ENCODE measurements at places on chromosomes 5 and 9.

DNA sequence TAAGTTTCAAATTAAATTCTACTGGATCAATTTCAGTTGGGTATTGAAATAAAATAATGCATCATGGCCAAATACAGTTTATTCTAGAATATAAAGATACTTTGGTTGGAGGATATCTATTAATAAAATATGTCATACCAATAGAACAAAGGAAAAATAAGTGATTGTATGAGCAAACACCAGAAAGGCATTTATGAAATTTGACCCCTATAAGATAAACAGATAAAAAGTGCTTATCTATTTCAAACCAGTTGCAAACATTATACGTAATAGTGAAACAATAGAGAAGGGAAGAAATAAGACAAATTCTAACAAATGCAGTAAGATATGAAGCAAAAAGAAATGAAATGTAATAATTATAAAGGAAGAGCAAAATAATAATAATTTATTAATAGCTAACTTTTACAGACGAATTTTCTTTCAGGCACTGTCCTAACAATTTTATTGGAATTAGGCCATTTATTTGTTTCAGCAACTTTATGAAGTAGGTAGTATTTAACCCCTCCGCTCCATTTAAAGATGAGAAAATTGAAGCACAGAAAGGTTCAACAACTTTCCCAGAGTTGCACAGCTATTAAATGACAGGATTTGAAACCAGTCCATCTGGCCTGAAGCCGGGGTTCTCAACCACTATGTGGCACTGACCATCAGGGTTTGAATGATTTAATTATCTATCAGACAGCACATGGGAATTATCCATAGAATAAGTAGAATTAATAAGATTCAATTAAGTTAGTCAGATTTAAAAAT, 20.8 kb downstream of the ANKRD55 start:
- DNase-seq, result peak; percentile 18

GRCh38 chr5:35863159-35863558, 6.5 kb downstream of the IL7R start:
- DNase-seq, result no peak

DNA sequence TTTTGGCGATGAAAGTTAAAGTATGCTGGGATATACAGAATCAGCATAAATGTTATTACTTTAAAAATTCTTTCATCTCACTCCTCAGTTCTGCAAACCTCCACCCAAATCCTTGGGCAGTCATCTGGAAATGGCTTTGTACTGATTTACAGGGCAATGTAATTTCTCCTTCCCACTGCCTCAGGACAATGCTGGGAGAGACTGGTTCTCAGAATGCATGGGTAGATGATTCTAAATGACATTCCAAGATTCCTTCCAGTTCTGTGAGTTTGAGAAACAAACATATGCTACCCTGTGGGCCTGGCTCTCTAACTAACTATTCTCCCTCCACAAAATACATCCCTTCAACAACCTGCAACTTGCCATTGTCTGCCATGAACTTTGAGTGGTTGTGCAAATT, 7.5 kb upstream of the PSAT1 start:
- DNase-seq, result no peak

GRCh38 chr5:34483442-34484033, 172.6 kb upstream of the RAI14 start:
- no peak for DNase-seq

DNA sequence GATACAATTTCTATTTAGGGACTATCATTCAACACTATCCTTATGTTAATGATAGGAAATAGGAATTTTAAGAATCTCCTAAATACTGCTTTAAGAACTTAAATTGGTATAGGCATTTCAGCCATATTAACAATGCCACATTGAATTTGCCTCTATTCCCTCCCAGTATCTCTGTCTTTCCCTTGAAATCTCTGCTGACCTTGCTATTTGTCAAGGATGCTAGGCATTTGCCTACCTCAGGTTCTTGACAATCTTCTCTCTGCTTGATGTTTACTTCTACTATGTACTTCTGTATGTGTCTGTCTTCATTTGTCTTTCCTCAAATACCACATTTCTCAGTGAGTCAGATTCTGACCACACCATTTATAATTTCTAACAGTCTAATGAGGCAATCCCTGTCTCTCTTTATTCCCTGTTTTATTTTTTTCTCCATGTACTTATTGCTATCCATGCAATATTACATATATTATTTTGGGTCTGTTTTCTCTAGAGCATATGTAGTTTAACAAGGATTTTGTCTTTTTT, 1461.4 kb upstream of the CDH9 start:
- DNase-seq, result no peak

GRCh38 chr5:12274236-12274635, 370.0 kb upstream of the CTNND2 start:
- no peak for DNase-seq

GRCh38 chr5:76065258-76065657, 17.9 kb upstream of the SV2C start:
- no peak for DNase-seq

DNA sequence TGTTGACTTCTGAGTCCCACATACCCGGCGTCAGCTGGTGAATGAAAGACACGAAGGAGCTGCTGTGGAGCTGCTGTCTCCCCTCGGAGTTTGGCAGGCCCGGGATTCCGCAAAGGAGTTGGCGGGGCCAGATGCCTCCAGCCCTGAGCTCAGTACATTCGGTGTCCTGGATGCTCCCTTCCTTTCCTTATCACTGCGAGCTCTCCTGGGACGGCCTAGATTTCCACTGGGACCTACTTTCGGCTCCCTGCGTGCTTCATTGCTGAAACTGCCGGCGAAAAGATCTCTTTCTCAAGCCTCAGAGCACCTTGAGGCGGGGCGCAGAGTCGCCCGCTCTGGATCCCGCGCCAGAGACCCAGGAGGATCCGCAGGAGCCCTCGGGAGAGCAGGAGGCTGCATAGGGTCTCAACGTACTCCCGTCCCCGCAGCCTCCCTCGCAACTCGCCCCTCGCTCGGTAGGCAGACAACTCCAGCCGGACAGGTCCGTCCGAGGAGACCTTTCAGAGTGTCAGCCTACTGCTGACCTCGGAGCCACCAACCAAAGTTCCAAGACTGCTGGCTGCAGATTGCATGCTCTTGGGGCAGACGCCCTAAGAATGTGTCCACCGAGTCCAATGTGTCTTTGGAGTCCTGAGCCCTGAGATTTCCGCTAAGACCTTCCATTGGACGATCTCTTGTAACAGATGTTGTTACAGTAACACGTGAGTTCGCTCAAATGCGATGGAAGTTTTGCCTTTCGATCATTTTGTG, 6.1 kb downstream of the ANXA2R start:
- no peak for DNase-seq

- DNase-seq, result no peak
Observed at GRCh38 chr5:115414406-115415142, 118.1 kb upstream of the CCDC112 start.

DNA sequence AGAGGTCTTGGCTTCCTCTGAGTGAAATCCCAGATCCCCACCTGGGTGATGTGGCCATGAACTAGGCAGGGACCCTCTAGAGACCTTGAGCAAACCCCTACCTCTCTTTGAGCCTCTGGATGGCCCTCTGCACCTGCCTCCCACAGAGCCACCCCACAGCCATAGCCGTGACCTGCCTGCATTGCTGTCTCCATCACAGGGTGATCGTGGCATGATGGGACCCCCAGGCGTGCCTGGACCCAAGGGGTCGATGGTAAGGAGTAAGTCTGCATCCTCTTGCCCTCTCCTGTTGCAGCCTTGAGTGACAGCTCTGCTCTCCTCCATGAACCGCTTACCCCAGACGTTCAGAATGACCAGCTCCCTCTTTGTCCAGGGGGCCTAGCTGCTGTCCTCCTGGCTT, 70.5 kb upstream of the ORM1 start:
- no peak for DNase-seq

GRCh38 chr9:113215132-113215531, 5.9 kb downstream of the FKBP15 start:
- DNase-seq, result peak; percentile 22

- DNase-seq, result no peak
Observed at GRCh38 chr9:35859310-35859989, 10.8 kb downstream of the OR13J1 start.

DNA sequence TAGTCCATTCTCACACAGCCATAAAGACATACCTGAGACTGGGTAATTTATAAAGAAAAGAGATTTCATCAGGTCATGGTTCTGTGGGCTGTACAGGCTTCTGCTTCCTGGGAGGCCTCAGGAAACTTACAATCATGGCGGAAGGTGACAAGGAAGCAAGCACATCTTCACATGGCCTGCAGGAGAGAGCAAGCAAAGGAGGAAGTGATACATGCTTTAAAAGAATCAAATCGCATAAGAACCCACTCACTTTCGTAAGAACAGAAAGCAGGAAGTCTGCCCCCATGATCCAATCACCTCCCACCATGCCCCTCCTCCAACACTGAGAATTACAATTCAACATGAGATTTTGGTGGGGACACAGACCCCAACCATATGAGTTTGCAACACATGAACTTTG, 5.1 kb upstream of the FBXO38 start:
- DNase-seq, result no peak

DNA sequence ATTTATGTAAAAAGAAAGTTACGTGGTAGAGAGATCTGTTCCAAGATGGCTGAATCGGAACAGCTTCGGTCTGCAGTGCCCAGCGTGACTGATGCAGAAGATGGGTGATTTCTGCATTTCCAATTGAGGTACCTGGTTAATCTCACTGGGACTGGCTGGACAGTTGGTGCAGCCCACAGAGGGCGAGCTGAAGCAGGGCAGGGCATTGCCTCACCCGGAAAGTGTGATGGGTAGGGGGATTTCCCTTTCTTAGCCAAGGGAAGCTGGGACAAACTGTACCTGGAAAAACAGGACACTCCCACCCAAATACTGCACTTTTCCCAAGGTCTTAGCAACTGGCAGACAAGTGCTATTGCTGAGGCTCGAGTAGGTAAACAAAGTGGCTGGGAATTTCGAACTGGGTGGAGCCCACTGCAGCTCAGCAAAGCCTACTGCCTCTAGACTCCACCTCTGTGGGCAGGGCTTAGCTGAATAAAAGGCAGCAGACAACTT, 13.1 kb upstream of the HSD17B4 start:
- peak; percentile 64 for DNase-seq

GRCh38 chr9:17116400-17116837, 18.4 kb upstream of the CNTLN start:
- peak; percentile 20 for DNase-seq

GRCh38 chr9:113488071-113488470, 24.5 kb downstream of the RGS3 start:
- DNase-seq, result no peak

DNA sequence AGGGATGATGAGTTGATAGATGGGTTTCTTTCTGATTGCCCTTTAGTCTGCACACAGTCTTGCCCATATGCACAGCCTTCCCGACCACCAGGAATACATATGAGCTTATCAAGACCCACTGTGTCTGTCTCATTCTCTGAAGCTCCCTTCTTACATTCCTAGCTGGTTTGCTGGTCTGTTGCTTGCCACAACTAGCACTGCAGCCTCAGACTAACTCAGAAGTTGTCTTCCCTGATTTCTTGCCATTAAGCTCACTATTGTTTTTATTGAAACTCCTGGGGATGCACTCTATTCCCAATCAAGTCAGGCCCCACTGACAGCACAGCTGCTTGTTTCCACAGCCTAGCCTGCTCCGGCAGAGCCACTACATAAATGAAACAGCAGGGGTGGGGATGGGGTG, 97.5 kb downstream of the SAXO1 start:
- DNase-seq, result no peak

DNA sequence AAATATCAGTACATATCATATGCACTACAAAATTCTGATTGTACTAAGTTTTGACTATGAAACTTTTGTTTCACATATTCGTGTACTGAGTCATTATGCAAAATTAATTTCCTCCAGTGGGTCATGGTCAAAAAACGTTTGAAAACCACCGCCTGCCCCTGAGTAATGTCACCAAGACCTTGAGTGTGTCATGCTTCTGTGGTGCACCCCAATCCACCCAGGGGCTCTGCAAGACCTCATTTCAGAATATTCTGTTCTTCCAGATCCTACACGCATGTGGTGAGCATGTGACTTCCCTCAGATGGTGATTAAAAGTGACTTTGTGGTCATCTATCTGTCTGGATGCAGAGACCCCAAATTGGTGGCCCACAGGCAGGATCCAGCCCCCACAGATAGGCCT, 31.0 kb downstream of the ABLIM3 start:
- no peak for DNase-seq

- no peak for DNase-seq
Observed at GRCh38 chr5:75886706-75887105, 169.5 kb upstream of the POC5 start.

DNA sequence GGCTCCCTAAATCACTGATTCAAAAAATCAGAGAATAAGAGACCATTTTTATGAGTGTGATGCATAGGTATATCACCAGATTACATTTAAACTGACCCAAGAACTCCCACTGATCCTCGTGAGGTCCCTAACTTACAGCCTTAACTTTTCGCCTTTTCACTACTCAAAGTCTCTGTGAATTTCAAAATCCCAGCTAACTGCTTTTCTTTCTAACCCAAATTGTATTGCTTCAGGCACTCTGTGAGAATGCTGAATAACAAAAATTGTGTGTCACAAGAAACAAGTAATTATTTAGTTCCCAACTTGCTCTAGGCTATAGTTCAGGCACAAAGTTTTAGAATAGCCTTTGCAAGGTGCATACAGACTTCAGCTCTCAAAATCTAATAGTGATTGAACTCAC, 368.6 kb downstream of the CHSY3 start:
- DNase-seq, result no peak

DNA sequence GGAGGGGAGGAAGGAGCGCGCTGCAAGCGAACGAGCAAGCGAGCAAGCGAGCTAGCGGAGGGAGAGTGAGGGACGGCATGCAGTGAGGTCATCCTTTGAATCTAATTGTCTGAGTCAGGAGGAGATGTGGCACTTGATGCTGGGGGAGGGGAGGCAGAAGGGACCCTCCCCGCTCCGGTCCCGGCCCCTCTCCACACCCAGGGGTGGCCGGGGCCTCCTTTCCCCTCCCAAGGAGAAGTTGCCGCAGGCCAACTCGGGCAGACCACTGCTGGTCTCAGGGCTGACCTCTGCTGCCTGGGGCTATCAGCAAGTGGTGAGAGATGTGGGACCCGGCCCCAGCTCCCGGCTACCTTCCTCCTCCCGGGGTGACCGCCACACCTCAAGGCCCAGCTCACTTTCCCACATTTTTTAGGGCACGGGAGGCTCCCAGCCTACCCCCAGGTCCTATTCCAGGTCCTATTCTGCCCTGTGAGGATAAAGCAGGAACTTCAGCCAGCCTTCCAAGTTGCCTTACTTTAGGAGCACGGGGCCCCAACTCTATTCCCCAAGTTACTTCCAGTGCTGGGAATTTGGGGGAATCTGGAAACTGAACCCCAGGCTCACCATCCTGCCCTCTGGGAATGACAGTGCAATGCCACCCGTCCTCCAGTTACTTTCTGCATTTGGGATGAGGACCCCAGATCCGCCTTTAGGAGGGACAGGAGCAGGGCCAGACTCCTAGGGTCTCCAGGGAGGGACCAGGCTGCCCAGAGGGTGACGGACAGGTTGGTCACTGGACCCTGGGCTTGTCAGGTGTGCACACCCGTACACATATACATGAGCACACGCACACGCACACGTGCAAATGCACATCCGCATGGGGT, 11.1 kb downstream of the CNTFR start:
- DNase-seq, result no peak

- no peak for DNase-seq
Observed at GRCh38 chr9:112608851-112609250, 109.1 kb downstream of the INIP start.

- no peak for DNase-seq
Observed at GRCh38 chr5:58410441-58410840, 49.4 kb downstream of the PLK2 start.
